BJ (cell line): ENCODE measurements at places on chromosomes 1 and 21.
A peak's percentile ranks its signal among the peaks of the same experiment; 100 is the strongest.

- no peak for DNase-seq
These were observed 8.2 kb upstream of the LEMD1 start for GRCh38 chr1:205429762-205430695.

DNA sequence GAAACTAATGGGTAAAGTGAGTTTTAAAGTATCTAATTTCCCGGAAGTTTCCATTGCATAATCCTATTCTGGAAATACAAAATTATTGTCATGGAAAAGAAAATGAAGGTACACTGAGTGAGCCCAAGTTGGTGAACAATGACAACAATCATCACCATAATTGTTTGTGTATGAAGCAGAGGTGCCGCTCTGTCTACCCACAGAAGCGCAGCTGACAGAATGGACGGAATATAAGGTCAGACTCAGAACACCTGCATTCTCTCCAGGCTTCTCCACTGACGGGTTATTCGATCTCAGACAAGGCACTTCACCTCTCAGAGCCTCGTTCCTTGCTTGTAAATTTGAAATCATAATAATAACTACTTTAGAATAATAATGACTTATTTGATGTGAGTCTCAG is 99.1 kb upstream of the NGF start:
- no peak for DNase-seq

GRCh38 chr1:209620487-209620884 is 31.7 kb downstream of the LAMB3 start:
- DNase-seq = no peak

- DNase-seq = no peak
These were observed 24.5 kb upstream of the LRRC8C start for GRCh38 chr1:89608319-89608983.

DNA sequence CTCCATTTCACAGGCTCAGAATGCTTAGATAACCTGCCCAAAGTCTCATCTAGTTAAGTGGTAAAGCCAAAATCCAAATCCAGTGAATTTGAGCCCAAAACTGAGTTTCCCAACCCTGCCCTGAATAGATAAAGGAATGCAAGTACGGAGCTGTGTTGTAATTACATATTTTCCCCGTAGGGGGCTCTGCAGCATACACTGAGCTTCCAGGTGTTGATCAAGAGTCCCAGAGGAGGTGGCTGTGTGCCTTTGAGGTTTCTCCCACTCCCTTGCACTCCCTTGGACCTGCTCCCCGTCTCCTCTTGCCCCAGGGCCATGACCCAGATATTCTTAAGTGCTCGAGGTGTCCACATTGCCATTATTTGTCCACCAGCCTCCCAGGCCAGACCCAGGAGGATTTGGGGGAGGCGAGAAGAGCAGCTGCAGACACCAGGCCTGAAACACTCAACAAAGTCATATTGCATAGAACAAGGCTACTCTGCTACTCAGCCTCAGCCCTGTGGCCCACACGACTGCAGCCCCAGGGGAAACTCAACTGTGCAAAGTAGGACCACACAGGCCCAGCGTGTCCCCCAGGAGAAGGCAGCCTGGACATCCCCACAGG is 18.4 kb upstream of the LY9 start:
- DNase-seq = no peak

DNA sequence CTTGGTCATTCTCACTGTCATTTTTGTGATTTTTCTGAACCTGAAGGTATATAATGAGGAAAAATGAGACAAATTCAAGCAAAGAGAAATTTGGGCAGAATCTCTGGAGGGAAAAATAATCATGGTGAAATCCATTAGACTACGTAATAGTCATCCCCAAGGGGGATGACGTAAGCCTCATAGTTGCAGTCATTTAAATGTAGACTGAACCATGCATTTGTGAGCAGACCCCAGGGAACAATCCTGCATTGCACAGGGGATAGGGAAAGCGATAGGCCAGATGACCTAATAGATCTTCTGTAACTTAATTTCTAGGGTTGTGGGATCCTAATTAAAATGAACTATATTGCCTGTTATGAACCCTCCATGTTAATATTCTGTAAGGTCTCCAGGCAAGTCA is 167.4 kb upstream of the C1orf21 start:
- DNase-seq = no peak

GRCh38 chr21:37339552-37339939 is 27.0 kb upstream of the DYRK1A start:
- DNase-seq = no peak

GRCh38 chr1:66637146-66637545 is 103.2 kb downstream of the SGIP1 start:
- no peak for DNase-seq

GRCh38 chr21:46633566-46633965 is 1.9 kb upstream of the PRMT2 start:
- no peak for DNase-seq

GRCh38 chr1:222865718-222866117 is 50.9 kb downstream of the DISP1 start:
- no peak for DNase-seq

DNA sequence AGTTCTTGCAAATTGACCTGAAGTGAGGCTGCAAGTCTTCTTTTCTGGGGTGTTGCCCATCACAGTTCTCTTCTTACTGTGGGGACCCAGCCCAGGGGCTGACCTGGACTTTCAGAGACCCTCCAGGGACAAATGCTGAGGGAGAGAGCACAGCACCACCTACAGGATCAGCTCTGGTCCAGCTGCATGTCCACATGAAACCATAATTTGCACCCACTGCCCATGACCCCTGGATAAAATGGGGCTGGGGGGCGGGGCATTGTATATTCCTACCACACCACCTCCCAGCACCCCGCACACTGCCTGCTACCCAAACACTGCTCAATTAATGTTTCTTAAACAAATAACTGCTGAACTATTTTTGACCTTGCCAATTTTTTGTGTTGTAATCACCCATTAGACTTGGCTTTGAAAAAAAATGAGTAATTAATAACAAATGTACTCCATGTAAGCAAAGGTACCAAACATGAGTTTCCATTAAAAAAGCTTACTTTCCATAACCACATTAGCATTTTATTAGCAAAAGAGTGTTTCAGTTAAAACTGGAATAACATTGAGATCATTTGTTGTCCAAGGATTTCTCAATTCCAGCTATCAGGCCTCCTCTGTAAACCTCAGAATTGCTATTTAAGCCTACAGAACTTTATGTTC is 168.0 kb upstream of the RAB4A start:
- peak; percentile 55 for DNase-seq

- DNase-seq = no peak
These were observed 56.3 kb upstream of the SYT6 start for GRCh38 chr1:114209971-114210370.
